ENCODE measurements at places on chromosomes 2 and 18.

DNA sequence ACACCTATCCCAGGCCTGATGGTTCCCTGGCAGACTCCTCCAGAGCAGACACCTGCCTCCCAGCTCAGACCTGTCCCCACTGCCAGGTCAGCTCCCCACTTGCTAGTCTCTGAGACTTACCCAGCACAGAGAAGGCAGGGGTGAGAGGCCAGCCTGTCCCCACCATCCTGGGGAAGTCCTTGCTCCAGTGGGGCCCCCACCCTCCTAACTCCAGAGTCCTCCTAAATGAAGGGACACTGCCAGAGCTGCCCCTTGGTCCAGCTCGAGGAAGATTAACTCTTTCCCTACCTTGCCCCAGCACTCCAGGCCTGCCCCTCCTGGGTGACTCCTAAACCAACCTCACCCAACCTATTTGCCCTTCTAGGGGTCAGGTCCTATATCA is 30.4 kb upstream of the TNS1 start:
- DNase-seq, result no peak

- no peak for DNase-seq
These were observed 14.0 kb downstream of the MBD2 start for GRCh38 chr18:54210463-54210862.

- DNase-seq, result no peak
These were observed 70.1 kb upstream of the STAM2 start for GRCh38 chr2:152245653-152246052.

DNA sequence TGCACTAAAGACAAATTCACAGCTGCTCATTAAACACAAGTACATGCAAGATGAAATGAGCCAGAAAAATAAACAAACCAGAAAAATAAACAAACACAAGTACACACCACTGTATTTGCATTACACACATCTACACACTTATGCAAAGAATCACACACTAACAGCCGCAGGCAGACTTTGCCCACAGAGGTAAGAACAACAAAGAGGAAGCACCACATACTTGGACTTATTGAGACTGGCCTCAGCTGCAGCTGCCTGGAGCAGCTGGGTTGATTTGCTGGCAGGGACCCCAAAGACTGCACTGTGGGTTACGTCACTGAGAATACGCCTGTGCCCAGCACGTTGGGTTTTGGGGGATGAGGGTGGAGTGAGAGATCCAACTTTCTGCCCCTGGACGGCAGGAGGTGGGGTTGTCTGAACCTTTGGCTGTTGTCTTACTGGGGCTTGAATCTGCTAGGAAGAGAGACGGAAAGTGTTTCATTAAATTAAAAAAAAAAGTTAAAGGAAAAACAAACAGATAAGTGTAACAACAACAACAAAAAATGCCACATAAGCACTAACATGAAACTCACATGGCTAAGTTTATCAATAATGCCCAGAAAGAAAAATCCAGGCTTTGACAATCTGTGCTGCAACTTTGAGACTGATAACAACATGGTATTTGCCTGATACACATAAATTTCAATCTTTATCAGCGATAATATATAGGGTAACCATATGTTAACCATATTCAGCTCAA is 71.9 kb upstream of the NFU1 start:
- no peak for DNase-seq

- DNase-seq, result no peak
These were observed 18.6 kb downstream of the HIBCH start for GRCh38 chr2:190301032-190301431.

- no peak for DNase-seq
These were observed 495.1 kb upstream of the TCF4 start for GRCh38 chr18:56083097-56083521.

DNA sequence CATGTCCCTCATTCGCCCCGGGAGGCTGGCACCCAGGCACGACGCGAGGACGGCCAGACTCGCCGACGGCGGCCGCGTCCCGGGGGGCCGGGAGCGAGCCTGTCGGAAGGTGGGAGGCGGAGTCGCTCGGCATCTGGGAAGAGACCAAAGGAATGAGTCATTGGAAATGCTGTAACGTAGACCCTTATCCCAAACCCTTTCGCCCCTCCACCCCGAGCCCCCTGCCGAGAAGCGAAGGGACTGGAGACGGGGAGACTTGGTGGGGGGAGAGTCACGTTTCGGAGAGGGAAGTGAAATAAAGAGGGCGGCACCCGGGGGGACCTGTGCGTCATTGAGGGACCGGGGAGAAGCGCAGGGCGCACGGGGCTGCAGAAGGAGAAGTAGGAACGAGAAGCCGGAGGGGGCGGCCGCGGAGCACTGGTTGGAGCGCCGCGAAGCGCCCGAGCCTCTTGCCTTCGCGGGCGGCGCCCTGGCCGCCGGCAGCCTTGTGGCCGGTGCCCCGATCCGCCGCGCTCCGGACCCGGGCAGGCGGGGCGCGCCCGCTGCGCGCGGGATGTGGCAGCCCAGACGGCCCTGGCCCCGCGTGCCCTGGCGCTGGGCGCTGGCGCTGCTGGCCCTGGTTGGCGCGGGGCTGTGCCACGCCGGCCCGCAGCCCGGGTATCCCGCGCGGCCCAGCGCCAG is at the start of gene EMILIN2:
Gene EMILIN2, plus strand, starts transcription at position 371 of the 681 bp plus-strand sequence. Its CDS starts 183 bp downstream, at position 554.
- DNase-seq, result no peak

DNA sequence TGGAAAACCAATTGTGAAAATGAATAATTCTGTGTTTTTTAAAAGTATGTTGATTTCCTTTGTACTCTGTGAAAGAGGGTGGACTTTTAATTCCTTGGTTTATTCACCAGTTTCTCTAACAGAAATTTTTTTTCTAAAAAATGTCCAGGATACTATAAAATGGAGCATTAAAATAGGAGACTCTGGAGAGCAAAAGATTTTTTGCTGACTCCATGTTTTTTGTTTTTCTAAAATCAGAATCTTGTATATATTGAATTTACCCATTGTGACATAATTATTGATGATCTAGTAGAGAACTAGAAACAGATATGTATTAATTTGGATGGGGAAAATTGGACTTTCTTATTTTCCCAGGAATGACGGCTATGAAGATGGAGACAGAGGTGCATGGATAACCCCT is 23.2 kb upstream of the EFEMP1 start:
- DNase-seq, result no peak

DNA sequence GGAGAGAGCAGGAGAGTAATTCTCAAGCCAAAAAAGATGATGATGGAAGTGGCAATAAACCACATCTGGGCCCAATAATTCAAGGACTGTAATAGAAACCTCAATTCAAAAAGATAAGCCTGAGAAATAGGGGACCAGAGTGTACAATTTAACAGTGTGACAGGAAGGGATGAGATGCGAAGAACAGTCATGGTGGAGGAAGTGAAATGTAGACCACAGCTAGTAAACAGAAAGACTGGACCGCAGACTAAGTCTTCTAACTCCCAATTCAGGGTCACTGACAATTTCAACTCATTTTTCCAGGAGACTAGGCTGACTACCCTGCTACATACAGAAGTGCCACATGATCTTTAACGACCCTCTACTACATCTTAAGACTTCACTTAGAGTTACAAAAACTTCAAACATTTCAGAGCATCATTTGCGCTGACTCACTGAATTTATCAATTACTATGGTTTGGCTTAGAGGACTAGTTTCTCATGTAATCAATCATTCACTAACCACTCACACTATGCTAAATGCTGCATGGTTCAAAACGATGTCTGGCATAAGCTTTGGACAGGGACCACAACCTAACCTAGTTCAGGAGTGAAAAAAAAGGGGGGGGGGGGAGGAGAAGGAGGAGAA is 9.0 kb downstream of the CUL3 start:
- no peak for DNase-seq

DNA sequence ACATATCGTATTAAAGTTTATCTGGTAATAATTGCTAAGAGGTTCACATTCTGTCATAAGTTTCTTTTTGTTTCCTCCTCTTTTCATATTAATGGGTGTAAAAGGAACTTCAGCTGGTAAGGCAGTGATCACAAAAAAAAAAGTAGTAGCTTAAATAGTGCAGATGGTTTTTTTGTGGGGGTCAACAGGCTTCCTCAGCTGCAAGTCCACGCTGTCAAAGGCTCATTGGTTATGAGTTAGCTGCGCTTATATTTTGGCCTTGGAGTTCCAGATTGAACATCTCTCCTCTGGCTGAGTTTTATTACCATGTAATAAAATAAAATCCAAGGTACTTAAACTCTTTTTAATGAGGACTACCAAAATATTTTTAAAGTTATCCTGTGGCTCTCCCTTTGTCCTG is 277.0 kb upstream of the ZEB2 start:
- DNase-seq, result no peak

DNA sequence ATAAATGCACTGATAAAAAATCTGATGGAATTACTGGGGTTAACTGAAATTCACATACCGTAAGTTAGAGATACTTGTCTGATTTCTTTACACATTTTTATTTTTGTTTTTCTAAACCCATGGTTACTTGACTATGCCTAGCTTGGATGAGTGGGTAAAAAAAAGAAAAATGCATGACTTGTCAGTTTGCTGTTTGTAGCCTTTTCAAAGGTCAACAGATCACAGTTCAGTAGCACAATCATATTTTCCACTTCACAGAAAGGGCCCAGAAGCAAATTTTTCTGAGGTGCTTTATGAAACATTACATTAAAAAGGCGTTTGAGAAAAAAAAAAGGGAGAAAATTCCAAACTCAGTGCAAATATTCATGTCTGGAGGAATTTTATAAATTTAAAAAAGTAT is 16.4 kb downstream of the SLC16A14 start:
- DNase-seq, result no peak

GRCh38 chr2:164850235-164850634 is 8.6 kb upstream of the COBLL1 start:
- DNase-seq, result no peak

DNA sequence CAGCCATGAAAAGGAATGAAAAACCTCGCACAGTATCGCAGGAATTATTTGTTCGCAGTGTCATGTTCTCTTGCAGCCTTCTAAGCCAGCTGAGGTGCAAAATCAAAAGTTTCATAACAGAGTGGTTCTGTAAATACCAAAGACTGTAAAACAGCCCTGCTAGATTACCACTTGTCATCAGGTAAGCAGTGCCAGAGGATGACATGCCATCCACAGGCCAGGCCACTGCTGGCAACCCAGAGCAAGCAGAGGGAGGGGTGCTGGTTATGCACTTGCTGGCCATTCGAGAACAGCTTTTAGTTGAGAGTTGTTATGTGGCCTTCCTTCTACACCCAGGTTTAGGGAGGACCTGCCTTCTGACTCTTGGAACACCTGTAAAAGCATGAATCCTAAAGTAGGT is 114.3 kb upstream of the MGAT5 start:
- DNase-seq, result no peak

- DNase-seq, result no peak
These were observed 370.4 kb downstream of the XIRP2 start for GRCh38 chr2:167258712-167259111.

GRCh38 chr2:135743860-135744259 is 2.2 kb downstream of the UBXN4 start:
- DNase-seq, result no peak

- no peak for DNase-seq
These were observed 198.9 kb upstream of the SH3BP4 start for GRCh38 chr2:234752966-234753365.

DNA sequence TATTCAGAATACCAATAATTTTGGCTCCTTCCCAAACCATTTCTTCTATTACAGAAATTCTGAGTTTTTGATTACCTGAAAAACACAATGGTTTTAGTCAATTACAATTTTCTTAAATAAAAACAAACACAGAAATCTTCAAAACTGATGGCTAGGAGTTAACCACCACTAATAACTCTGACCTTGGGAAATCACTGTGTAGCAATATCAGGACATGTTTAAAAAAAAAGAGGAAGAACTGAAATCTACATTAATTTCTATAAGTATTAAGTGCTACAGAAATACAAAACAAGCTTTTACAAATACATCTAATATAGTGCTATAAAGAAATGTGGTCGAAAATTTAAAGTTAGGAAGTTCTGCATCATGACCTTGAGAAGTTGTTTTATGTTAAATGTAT is 14.9 kb downstream of the L3MBTL4 start:
- DNase-seq, result no peak

DNA sequence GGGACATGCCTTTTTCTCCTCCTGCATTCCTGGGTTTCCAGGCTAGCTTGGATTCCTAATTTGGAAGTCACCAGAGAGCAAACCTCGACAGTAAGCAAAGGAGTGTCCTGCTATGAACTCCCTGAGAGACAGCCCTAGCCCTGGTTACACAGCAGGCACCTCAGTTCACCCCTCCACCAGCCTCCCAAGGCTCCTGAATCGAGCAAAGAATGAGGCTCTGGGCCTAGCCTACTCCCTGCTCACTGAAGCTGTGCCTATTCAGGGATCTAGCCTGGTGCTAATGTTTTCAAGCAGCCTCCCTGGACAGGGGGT is 66.7 kb upstream of the RMDN2 start:
- DNase-seq, result no peak

GRCh38 chr2:46377666-46378560 is 80.7 kb downstream of the EPAS1 start:
- DNase-seq, result no peak

- no peak for DNase-seq
These were observed 77.7 kb upstream of the APCDD1 start for GRCh38 chr18:10376731-10377130.

DNA sequence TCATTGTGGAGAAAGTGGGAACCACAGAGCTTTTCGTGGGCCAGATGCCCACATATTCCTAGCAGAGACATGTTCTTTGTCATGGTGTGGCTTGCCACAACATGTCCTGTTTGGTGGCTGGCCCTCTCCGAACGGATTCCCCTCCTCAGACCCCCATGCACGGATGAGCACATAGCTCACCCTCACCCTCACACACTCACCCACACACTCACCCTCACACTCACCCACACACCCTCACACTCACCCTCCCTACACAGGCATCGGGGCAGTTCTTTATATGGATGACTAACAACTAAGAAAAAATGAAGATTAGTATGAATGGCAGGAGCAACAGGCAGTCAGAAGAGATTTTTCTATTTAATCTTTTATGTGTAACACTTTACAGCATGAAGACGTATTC is 149.9 kb downstream of the ZNF236 start:
- no peak for DNase-seq

DNA sequence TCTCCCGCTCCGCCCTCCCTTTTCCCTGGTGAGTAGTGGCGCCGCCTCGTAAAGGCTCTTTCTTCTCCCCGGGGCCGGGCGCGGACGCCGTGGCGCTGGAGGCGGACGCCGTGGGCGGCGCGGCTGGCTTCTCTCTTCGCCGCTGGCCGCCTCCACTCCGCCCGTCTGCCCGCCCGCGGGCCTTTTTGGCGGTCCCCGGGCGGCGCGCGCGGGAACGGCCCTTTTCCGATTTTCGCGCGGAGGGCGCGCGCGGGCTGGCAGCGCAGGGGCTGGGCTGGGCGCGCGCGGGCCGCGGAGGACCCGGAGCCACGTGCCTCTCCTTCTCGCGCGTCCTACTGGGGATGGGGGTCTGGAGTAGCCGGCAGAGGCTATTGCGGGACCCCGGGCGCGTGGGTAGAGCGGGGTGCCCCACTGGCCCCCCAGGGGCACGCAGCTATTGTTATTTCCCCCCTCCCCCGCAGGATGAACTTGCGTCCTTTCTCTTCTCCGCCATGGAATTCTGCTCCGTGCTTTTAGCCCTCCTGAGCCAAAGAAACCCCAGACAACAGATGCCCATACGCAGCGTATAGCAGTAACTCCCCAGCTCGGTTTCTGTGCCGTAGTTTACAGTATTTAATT is 472 bp downstream of the SLC20A1 start:
- no peak for DNase-seq

- DNase-seq, result no peak
These were observed 18.6 kb downstream of the COLEC11 start for GRCh38 chr2:3613524-3613905.

Data from GM18507 (cell line).